ENCODE measurements at places on chromosomes 3 and 15.

DNA sequence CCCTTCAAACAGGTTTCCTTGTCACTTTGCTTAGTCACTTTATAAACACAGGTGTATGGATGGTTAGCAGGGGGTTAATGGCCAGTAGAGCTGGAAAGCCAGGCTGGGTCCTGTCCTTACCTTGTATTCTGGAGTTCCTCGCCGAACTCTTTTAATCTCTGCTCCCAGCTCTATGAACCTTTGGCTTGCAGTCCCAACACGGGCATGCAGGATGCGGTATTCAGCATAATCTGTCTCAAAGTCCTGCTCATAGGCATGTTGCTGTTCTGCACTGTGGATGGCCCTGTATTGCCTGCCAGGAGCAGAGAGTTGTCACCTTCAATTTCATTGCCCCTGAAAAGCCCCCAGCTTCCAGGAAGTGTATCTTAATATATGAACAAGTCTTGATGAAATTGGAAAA is 2.7 kb downstream of the ELL3 start:
- no peak for DNase-seq

GRCh38 chr3:58266577-58266976 is 29.0 kb downstream of the ABHD6 start:
- peak; percentile 60 for DNase-seq

DNA sequence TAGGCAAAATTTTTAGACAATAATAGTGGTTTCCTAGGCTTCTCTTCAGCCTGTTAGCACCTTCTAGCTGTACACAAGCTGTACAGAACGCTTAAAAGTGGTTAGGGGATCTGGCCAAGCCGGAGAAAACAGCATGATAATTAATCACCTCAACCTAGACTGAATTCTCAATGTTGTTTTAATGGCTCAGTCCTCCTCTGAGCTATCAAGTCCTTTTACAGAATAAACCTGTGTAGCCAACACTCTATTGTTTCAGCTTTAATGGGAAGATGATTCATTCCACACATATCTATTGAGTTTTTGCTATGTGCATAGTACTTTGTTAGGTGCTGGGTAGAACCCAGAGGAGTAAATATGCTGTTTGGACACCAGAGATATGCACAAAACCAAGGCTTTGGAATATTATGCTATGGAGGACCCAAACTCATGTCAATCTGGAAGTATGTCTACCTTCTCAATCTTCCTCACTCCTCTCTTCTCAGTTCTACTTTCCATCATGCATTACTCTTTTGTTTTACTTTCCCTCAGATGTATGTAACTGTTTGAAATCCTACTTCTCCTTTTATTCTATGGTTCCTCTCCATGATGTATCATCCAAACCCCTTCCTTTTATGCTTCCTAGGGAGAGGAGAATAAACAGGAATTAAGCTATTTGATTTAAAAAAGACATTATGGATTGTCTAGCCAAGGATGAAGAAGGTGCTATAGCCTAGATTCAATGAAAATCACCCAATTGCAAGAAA is 27.6 kb upstream of the UBE2E2 start:
- no peak for DNase-seq

DNA sequence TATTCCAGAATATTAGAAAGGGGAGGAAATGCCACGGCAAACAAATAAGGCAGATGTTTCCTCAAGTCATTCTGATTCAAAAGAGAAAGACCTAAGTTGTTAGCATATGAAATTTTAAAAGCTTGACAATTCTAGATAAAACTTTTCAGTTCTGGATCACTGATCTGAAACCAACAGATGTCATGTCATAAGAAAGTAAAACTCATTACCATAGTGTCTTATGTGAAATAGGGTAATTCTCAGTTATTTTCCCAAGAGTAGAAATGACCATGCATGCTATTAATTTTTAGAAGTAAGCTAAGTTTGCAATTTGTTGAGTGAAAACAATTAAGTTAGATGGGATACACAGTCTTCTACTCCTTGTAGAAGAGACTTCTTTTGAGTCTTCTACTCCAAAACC is 630.3 kb downstream of the NAALADL2 start:
- DNase-seq: no peak

- no peak for DNase-seq
These were observed 16.9 kb upstream of the CSPG4 start for GRCh38 chr15:75729326-75730069.

DNA sequence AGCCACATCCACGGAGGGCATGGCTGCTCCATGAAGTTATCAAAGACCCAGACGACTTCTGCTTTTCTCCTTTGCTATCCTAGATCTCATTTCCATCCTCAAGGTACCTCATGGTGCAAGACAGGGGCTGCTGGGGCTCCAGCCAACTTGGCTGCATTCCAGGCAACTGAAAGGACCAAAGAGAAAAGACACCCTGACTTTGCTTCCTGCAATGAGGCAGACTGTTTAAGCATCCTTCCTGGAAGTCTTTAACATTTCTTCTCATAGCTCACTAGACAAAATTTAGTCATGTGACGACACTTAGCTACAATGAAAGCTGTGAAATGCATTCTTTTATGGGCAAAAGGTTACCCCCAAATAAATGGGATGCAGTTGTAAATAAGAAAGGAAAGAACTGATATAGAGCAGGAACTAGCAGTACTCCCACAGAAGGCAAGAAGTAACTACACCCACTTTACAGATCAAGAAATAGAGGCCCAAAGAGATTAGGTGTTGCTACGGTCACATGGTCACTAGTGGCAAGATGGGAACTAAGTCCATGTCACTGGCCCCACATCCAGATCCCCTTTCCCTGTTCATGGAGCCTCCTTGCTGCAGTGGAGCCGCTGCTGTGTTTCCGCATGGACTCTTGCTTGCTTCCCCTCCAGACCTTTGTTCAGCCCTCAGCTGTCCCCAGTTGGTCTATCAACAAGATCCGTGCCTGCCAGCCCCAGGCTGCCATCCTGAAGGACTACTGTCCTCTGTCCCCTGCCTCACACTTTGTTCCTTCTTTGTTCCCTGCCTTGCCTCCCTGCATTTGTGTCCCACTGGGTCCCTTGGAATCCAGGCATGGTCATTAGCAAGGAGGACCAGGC is 107.0 kb downstream of the XXYLT1 start:
- DNase-seq: no peak
